ENCODE measurements at places on chromosomes 16 and 17.

DNA sequence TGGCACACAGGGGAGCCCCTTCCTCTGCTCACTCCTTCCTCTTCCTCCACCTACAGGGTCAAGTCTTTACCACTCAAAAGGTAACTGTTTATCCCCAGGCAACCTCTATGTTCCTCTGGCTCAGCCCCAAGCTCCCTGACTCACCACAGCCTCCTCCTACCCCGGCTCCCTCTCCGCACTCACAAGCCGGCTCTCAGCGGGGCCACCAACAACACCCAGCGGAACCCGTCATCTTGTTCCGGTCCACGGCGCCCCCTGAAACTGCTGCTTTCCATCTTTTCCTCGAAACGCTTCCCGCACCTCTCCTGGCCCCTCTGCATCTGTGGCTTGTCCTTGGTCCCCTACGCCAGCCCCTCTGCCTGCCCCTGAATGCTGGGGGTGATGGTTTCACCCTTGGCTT is 58.4 kb downstream of the NXN start:
- no peak for DNase-seq

DNA sequence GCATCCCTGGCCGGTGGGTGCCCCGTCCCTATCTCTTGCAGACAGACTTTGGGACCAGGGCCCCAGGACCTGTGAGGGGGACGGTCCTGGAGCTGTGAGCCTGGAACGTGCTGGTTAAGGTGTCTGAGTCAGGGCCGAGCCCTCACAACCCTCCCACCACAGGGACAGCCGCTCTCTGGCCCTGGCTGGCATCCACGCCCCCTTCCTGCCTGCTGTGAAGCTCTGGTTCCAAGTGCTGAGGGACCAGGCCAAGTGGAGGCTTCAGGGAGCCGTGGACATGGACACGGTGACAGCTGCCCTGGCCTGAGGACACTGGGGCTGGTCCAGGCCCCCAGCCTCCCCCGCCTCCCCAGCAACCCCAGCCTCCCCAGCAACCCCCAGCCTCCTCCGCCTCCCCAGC is 6.6 kb downstream of the TSR3 start:
- no peak for DNase-seq

DNA sequence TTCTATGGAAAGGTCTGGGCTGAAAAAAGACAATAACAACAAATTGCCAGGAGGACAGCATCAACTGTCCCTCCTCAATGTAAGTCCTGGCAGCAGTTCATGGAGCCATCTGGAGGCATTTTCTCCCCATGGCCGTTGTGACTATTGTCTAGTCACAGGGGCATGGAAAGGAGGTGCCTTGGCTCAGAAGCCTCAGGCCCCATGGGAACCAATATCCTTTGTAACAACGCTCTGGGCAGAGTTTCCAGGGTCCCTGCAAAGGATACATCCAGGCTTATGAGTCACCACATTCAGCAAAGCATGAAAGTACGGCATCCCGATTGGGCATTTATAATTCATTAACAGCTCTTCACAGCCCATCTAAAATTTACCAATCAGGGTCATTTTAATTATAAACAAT is 85.2 kb downstream of the GLG1 start:
- DNase-seq, result no peak

GRCh38 chr17:17467016-17467415 is 9.8 kb upstream of the MED9 start:
- no peak for DNase-seq

DNA sequence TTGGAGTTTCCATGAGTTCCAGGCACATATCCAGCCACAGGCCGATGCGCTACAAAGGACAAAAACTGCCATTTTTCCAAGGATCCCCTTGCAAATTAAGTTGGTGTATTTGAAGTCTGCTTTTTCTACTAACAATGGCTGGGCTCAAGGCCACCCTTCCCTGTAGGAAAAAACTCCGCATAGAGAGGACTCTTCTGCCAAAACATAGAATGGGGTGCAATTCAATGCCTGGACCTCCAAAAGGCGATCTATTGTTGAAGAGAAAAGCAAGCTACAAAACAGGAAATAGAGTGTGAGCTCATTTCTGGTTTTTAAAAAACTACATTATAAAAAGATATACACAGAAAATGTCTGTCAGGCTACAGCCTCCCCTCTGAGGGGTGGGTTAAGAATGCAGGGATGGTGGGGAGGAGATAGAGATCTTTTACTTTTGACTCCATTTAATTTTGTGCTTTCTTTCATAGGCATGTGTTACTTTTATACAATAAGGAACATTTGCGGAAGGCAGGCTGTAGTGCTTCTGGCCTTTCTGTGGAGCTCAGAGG is 22.9 kb upstream of the PRSS54 start:
- DNase-seq, result no peak
